ENCODE measurements at places on chromosomes 7 and 10. TPM values are rescaled to one million over a fixed set of nuclear protein-coding genes. Genes with fewer than 3 reads are reported as not detected.

FEZF1 gene
- not detected for polyA plus RNA-seq

FOXI2 gene
- polyA plus RNA-seq, result 1.2 TPM

ANKRD7 gene
- polyA plus RNA-seq, result 4.3 TPM

PLA2G12B gene
- 10.4 TPM for polyA plus RNA-seq

MXI1 gene
- 45.1 TPM for polyA plus RNA-seq

PRLHR gene
- not detected for polyA plus RNA-seq

C10orf88 gene
- 24.5 TPM for polyA plus RNA-seq

CYP3A4 gene
- polyA plus RNA-seq, result 0.42 TPM

UNC5B gene
- 45.4 TPM for polyA plus RNA-seq

HTR7 gene
- polyA plus RNA-seq, result 0.53 TPM

GARIN1A gene
- 4.2 TPM for polyA plus RNA-seq

SAMD8 gene
- polyA plus RNA-seq, result 16.0 TPM

CDC14C gene
- 0.08 TPM for polyA plus RNA-seq

PLAU gene
- polyA plus RNA-seq, result 16.1 TPM

COL13A1 gene
- 25.8 TPM for polyA plus RNA-seq

GIMAP4 gene
- 26.3 TPM for polyA plus RNA-seq

BTBD16 gene
- 1.4 TPM for polyA plus RNA-seq

GRCh38 chr7:106657085-106657991 lies 3.6 kb downstream of the CCDC71L start:
- no peak for DNase-seq

- no peak for DNase-seq
These were observed 537 bp upstream of the MRPS24 start for GRCh38 chr7:43869867-43870240.

DNA sequence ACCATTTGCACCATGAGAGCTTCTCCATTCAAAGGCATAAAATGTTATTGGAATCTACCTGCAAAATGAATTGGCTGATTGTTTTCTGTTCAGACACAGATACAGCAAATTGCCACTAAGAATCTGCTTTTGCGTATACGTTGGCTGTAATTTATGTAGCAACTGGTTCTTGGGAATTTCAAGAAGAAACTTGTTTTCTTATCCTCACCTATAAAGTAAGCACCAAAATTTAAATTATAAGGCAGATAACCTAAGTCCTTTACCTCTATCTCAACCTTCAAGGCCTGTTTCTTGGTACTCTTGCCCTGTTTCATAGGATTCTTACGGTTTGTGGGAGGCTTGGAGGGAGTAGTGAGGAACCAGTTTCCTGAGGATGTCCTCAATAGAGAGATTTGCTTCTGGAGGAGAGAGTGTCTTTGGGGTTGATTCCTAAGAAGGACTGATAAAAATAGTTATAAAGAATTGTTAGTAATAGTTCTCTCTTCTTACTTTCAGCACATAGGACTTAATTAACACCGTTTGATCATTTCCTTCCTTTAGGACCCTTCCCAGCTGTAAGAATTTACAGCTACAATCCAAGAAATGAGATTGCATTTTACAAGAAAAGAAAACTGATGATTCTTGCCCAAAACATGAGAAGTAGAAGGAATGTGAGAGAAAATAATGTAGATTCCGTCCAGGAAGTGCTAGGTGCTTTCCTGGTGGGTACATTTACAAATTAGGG lies 2.0 kb downstream of the STAMBPL1 start:
- DNase-seq, result no peak

- no peak for DNase-seq
These were observed 19.1 kb upstream of the KLF6 start for GRCh38 chr10:3803927-3804741.

DNA sequence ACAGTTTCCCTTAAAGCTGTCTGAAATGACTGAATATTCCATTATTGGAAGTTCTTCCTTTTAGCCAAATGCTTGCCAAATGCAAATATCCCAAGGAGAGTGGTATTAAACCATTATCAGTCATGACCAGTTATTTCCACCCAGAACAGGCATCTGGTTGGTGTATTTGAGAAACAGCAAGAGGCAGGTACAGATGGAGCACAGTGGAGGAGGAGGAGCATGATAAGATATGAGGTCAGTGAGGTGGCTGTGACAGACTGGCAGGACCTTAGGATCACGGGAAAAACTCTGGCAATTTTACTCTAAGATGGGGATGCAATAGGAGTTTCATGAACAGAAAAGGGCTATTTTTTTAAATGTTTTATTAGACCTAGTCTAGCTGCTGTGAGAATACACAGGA lies 6.4 kb downstream of the HEPACAM2 start:
- no peak for DNase-seq

- DNase-seq, result no peak
These were observed 307.7 kb upstream of the FZD8 start for GRCh38 chr10:35949811-35950211.

DNA sequence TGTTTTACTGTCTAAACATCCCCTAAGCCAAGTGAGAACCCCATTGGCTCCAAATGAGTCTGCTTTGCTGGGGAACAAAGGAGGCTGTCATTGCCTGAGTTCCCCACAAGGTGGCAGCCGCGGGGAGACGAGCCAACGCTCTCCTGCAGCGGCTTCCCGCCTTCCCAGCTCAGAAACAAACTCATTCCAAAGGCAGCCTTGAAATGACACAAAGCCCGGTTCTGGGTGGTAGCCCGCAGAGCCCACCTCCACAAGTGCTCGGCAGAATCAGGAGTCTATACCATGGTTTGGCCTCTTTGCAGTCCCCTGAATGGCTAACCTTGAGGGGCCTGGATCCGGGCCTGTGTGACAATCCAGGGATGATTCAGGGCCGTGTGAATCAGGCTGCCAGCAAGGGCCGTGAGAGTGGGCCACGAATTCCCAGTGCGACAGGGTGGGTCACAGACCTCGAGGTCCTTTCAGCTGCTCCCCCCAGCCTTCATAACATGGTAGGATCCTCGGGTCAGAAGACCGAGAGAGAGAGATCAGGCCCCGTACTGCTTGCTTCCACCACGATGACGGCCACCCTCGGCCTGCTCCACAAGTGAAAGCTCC lies 79.7 kb downstream of the DLG5 start:
- DNase-seq, result peak; percentile 76

DNA sequence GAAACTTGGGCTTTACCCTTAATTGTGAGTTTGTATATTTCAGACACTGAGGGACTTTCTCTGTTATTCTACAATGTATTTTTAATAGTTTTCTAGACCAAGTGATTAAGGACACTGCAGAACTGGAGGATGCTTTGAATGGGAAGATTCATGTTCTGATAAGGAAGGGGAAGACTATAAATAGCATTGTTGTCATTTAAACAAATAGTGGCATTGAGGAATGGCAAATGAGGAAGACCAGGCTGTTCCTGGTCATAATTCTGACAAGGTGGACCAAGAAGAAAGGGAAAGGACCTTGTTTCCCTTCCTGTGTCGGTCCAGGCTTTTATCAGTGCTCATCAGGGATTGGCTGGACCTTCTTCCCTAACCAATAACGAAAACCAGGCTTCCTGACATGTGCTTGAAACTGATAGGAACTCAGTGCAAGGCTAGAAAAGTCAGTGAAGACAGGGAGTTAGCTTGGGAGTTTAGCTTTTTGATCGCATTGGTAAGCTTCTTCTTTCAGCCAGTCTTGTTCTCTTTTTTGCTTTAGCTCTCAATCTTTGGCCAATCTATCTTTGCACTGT lies 116.2 kb downstream of the ITGA8 start:
- DNase-seq, result no peak

GRCh38 chr7:81140252-81140651 lies 221.4 kb upstream of the SEMA3C start:
- no peak for DNase-seq

- no peak for DNase-seq
These were observed 17.5 kb upstream of the ANLN start for GRCh38 chr7:36372156-36372555.

GRCh38 chr7:17340655-17341054 lies 42.2 kb downstream of the AHR start:
- DNase-seq, result no peak

GRCh38 chr10:4025339-4025738 lies 240.3 kb upstream of the KLF6 start:
- DNase-seq, result no peak

DNA sequence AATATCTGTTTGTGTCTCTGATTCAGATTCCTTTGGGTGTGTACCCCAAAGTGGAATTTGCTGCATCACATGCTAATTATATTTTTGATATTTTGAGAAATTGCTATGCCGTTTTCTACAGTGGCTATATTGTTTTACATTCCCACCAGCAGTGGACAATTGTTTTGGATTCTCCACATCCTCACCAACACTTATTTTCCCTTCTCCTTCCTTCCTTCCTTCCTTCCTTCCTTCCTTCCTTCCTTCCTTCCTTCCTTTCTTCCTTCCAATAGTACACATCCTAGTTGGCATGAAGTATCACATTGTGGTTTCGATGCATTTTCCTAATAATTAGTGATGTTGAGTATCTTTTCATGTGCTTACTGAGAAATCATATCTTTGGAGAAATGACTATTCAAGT lies 535.5 kb downstream of the SH2D4B start:
- no peak for DNase-seq

DNA sequence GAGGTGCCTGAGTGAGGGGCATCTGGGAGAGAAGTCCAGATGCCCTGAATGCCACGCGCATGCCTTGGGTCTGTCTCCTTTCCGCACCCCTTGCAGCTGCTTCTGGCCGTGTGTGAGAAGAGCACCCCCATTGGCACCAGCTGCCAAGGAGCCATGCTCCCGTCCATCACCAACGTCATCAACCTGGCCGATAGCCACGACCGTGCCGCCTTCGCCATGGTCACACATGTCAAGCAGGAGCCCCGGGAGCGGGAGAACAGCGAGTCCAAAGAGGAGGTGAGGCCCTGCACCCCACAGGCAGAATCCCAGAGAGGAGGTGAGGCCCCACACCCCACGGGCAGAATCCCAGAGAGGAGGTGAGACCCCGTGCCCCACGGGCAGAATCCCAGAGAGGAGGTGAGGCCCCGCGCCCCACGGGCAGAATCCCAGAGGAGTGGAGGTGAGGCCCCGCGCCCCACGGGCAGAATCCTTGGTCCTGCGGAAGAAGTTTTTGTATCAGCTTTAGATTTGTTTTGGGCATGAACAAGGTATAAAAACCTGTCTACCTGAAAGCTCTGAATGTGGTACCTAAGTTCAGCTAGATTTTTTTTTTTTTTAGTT lies 91.8 kb downstream of the TRRAP start:
- DNase-seq, result no peak

- no peak for DNase-seq
These were observed 70.0 kb upstream of the VOPP1 start for GRCh38 chr7:55642266-55642665.

GRCh38 chr10:119521443-119522204 lies 20.9 kb downstream of the RGS10 start:
- no peak for DNase-seq

GRCh38 chr10:26503911-26504310 lies 65.8 kb downstream of the APBB1IP start:
- DNase-seq, result no peak

DNA sequence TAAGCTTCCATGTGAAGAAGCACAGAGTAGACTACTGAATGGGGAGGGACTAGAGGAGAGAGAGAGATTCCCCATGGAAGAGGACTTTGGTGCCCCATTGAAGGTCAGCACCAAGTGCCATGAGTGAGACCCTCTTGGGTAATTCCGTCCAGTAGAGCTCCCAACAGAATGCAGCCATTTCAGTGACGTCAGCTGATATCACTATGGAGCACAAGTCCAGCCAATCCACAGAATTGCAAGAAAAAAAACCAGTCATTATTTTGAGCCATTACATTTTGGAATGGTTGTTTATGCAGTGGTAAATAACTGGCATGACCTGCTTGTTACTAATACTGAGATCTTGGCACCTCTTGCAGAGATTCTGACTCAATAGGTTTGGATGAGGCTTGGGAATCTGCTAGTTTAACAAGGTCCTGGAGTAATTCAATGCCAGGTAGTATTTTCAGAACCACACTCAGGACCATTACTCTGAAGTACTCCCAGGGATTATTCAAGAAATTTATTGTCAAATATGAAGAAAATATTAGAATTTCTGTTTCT lies 52.6 kb upstream of the SP8 start:
- no peak for DNase-seq

DNA sequence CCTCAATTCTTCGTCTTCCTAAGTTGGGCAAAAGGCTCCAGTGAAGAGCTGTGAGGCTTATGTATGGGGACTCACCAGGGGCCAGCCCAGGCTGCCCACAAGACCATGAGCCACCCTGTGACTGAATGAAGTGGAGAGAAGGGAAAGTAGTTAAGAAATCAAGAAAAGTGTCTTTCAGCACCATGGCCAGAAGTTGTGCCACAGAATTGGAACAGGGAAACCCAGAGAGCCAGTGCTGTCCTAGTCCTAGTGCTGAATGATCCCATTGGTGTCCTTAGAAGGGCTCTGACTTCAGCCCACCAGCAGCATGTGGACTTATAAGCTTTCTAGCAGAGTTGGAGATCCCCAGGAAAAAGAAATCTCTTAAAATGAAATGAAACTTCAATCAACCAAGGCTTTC lies 37.0 kb upstream of the CCSER2 start:
- peak; percentile 77 for DNase-seq
